ENCODE measurements at places on chromosomes 3 and 15. TPM values are rescaled to one million over a fixed set of nuclear protein-coding genes. Genes with fewer than 3 reads are reported as not detected.

The USP3 gene
- total RNA-seq, result 22.0 TPM

The TMEM43 gene
- 9.3 TPM for total RNA-seq

The FRG2C gene
- total RNA-seq, result not detected

The UROC1 gene
- 112 TPM for total RNA-seq

The SLC6A1 gene
- 64.8 TPM for total RNA-seq

- peak; percentile 12 for DNase-seq
Measured at GRCh38 chr15:99423186-99424130, 142.3 kb upstream of the MEF2A start.

GRCh38 chr15:74835312-74835823, 7.6 kb downstream of the ULK3 start:
- peak; percentile 65 for DNase-seq

- no peak for DNase-seq
Measured at GRCh38 chr15:35308802-35309201, 223.7 kb upstream of the NANOGP8 start.

- no peak for DNase-seq
Measured at GRCh38 chr3:181805703-181806102, 94.0 kb downstream of the SOX2 start.

- peak; percentile 66 for DNase-seq
Measured at GRCh38 chr3:52005571-52005986, 9.9 kb upstream of the RPL29 start.

DNA sequence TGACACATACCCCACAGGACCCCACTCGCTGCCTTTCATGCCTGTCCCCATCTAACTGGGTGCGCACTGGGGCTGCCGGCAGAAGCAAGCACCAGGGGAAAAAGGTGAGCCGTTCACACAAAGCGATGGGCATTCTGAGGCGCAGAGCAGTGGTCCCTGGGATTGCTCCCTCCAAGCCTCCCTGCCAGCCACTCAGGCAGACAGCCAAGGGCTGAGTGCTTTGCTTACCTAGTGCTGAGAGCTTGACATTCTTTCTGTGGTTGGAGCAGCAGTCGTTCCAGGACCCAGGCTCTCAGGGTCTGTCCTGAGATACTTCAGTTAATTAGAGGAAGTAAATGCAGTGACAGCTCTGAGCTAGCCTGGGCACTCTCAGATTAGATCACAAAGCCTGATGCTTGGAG, 5.7 kb downstream of the ESYT3 start:
- DNase-seq, result no peak

DNA sequence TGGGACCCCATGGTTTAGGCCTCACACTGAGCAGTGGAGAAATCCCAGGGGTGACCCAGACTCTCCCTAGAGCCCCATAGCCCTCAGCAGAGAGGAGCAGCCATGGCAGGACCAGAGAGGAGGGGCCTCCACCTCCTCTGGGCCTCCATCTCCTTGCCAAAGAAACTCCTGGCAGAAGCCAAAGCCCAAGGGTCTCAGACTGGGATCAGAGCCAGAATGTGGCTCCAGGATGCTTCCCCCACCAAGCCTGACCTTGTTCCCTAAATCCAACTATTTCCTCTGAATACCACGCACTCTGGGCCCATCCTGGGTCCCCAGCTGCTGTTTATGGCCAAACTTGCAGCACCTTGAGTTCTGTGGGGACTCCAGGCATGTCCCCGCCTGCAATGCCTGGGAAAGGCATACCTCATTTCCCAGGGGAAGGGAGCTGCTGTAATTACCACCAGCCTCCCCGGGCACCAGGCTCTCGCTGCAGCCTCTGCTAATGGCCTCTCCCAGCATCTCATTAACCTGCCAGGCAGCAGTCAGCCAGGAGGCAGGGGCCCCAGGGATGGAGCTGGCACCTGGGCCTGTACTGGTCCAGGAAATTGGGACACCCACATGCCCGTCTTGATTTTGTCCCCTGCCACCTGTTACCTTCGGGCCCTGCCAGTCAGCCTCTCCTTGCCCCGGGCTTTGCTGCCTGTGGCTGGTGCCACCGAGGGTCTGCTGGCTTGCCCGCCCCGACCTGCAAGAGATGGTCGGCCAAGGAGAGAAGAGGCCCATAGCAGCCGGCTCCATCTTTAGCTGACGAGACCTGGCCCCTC, 4.6 kb downstream of the CCDC9B start:
- no peak for DNase-seq

GRCh38 chr3:80241791-80242190, 474.0 kb upstream of the ROBO1 start:
- DNase-seq, result no peak
